NT2/D1 (cell line): ENCODE measurements at places on chromosomes 12 and 14.
A peak's percentile ranks its signal among the peaks of the same experiment; 100 is the strongest.

GRCh38 chr14:48725051-48725734, 861.0 kb downstream of the RPS29 start:
- no peak for DNase-seq

DNA sequence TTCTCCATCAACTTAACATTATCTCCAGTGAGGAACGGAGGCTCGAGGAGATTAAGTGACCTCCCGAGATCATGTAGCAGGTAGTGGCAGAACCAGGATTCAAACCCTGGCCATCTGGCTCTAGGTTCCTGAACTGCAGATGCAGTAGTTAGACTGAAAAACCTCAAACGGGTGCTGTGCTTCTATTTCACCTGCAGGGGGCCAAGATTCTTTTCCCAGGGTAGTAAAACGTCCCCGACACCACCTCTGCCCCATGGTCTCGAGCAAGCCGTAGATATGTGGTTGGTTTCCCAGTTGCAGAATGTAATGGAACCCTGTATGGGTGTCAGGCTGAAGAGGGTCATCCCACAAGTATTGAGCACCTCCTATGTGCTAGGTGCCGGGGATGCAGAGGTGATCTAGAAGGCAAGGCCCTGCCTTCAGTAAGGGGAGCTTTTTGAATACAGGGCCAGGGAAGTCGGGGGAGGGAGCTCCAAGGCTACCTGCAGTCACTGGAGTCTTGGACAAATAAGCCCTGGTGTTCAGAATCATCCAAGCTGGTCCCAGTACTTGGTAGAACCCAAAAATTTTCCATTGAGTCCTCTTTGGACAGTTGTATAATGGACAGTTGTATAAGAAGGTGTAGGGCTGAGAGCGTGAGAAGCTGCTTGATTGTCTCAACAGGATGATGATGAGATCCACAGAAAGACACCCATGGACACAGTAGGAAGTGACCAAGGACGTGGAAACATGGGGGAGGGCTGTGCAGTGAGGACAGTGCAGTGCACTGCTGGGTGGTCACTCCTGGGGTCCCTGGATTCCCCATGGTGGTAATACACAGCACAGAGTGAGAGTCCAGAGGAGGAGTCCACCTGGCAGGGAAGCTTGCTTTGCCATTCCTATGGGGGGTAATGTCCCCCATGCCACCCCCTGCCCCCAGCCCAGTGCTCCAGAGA, 197.2 kb downstream of the CHST11 start:
- peak; percentile 39 for DNase-seq

- no peak for DNase-seq
Measured at GRCh38 chr12:75704664-75705063, 193.3 kb upstream of the KRR1 start.

DNA sequence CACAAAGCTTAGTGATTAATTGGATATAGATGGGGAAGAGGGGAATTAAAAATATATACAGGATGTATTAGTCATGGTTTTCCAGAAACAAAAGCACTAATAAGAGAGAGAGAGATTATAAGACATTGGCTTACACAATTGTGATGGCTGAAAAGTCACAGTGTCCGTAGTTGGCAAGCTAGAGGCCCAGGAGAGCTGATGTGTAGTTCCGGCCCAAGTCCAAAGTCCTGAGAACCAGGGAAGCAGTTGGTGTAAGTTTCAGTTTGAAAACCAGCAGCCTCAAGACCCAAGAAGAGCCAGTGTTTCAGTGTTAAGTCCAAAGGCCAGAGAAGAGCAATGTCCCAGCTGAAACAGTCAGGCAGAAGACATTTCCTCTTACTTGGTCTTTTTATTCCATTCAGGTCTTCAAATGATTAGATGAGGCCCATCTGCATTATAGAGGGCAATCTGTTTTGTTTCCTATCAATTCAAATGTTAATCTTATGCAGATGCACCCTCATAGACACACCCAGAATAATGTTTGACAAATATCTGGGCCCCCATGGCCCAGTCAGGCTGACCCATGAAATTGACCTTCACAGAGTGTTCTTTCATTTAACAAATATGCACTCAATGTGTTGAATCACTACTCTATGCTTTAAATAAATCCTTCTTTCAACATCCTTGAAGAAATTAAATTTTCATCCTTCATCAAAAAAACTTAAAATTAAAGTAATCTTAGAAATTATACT, 67.2 kb upstream of the DIO2 start:
- no peak for DNase-seq

DNA sequence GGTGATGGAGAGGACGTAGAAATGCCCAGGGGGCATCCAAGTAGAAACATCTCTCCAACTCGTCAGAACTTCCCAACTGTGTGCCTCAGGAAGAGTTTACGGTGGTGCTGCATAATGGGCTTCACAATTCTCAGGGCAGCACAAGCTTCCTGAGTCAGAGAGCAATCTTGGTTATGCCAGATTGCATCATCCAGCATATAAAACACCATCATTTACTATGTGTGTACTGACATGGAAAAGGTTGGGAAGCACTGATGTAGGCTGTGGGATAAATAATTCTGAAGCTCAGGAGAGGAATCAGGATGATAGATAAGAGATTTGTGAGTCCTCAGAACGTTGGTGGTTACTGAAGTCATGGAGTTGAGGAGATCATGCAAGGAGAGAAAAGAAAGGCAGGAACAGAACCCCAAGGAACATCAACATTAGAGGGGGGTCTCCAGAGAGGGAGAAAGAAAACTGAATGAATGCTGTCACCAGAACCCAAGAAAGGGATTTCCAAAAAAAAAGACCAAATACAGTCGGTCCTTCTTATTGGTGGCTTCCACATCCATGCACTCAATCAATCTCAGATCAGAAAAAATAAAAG, 4.7 kb upstream of the NCKAP5L start:
- no peak for DNase-seq
